Activated CD4-positive, alpha-beta T cell treated with anti-CD3 and anti-CD28 coated beads, Interleukin-10, Interleukin-2, amounts not matched to agents 100 ng/mL and 50 ng/mL, durations not matched to agents 16 hours and 8 hours (primary cell): ENCODE measurements at places on chromosomes 1 and 21.
A peak's percentile ranks its signal among the peaks of the same experiment; 100 is the strongest.

DNA sequence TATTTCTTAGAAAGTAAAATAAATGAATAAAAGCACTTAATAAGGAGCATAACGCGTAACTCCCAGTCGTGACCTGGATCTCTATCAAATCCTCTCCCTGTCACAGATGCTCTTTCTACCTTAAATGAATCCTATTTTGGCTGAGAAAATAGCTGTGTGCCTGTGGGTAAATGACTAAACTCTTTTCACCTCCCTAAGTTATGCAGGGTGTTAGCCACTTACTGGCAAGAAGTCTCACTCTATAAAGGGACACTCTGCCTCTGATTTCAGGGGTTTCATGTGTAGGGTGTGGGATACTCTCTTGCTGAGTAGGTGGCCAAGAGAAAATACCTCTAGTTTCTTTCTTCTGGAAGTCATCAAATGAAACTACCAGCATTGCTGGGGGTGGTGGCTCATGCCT, 24.3 kb upstream of the PPP1R15B start:
- no peak for DNase-seq

- DNase-seq = no peak
These were observed 58.9 kb downstream of the DDX20 start for GRCh38 chr1:111814642-111815041.

- DNase-seq = peak; percentile 15
These were observed 19.7 kb downstream of the CAMK2N1 start for GRCh38 chr1:20466273-20466672.

GRCh38 chr1:79499541-79499940, 493.0 kb upstream of the ADGRL4 start:
- DNase-seq = no peak

DNA sequence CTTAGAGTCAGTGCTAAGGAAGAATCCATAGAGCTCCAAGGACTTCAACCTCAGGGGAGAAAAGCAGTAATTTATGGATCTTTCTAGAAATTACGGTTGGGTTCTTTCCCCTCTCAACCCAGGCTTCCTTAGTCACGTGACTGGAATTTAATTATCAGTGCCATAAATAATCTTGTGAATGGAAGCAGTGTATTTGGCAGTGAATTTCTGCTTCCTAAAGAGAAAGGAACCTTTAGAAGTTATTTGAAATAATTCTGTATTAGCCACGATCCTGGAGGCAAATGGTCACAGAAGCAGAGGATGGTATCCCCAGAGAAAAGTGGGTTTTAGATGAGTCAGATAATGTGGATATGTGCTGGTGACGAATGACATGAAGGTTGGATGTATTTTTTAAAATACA, 89.6 kb downstream of the NFIA start:
- DNase-seq = no peak

DNA sequence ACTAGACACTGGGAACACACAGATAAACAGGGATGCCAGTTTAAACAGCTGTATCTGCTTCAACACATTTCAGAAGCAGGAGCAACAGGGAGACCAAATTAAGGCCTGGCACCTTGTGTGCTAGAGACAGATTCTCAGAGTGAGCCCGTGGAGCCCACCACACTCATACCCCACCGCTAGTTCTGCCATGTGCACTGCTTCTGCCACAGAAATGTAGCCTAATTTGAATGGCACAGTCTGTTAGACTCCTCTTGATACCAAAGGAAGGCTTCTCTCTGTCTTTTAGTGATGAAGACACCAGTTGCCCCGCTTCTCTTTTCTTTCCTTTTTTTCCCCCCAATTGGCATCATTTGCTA, 29.3 kb upstream of the ACP6 start:
- DNase-seq = no peak

- no peak for DNase-seq
These were observed 7.4 kb upstream of the SCYL3 start for GRCh38 chr1:169901115-169901514.

GRCh38 chr1:110239441-110240430, 29.6 kb downstream of the KCNC4 start:
- DNase-seq = no peak

- DNase-seq = no peak
These were observed 1.1 kb upstream of the CD46 start for GRCh38 chr1:207750631-207751305.

- no peak for DNase-seq
These were observed 3.6 kb downstream of the ADGRL2 start for GRCh38 chr1:81804312-81804711.

GRCh38 chr1:202067188-202067974, 55.3 kb upstream of the GPR37L1 start:
- DNase-seq = no peak

GRCh38 chr1:165815725-165816124, 11.7 kb upstream of the UCK2 start:
- no peak for DNase-seq

DNA sequence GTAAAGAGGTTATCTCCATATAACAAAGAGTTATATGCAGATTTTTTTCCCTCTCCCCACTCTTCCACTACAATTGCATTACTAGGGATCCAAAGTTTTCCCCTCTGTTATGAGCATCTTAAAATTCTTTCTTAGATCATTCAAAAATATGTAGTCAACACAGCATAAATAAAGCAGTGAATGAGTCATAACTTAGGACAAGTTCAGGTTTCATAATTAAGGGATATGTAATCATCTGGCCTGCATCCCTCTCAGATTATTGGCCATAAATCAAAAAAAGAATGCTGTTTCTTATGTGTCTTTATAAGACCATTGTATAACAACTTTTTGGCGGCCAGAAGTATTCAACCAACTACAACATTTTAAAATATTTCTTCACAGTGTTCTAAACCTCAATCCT, 1526.1 kb downstream of the KCNT2 start:
- DNase-seq = no peak

- no peak for DNase-seq
These were observed 194.2 kb upstream of the FMN2 start for GRCh38 chr1:239897458-239897857.

DNA sequence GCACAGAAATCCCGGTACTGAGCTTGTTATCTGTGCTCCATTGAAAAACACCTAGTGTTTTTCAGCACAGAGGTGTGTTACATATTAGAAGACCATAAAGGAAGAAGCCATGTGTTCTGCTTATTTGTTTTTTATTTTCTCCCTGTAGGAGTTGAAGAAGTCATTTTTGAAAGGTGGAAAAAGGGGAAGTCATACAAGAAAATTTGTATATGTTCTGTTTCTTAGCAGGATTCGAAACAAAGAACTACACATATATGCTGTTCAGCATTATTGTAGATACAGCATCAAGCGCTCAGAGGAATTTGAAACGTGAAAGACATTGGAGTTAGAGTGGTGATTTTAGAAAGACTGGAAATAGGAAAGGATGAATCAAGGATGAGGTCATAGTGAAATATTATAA, 345.3 kb upstream of the ADGRL2 start:
- no peak for DNase-seq

DNA sequence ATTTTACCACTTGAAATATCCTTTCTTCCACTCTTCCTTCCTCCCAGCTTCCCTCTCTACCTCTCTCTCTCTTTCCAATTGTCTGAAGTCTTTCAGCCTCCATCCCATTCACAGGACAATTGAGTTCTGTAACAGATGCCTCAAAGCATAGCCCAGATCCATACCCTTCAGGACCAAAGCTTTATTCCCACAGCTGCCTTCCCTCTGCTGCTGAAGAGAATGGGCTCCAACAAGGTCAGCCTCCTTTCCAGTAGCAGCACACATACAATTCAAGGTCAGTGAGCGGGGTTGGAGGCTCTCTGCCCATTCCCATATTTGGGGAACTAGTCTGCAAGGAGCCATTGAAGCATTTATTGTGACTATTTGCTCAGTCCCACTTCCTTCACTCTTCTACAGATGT, 179.9 kb downstream of the DPYD start:
- no peak for DNase-seq

GRCh38 chr1:171785766-171786165, 4.3 kb downstream of the METTL13 start:
- no peak for DNase-seq

DNA sequence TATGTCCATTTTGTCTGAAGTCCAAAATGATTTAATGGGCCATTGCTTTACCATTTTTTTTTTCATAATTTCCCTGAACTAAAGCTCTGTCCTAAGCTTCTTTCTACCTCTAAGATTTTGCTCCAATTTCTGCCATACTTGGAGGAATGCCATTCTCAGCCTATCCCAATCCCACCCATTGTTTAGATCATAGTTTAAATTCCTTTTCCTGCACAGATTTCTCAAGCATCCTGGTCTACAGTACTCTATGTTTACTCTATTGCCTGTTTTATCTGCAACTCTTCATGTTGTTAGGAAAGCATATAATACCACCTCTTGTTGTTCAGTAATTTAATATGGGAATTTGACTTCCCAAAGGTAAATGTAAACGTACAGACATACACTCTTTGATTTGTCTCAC, 30.8 kb downstream of the ADAMTS1 start:
- DNase-seq = no peak

GRCh38 chr1:32001863-32002262, 11.8 kb upstream of the KHDRBS1 start:
- no peak for DNase-seq

GRCh38 chr1:202806845-202807450, 1.3 kb downstream of the KDM5B start:
- peak; percentile 47 for DNase-seq

GRCh38 chr21:34260277-34261008, 103.4 kb upstream of the KCNE2 start:
- no peak for DNase-seq

DNA sequence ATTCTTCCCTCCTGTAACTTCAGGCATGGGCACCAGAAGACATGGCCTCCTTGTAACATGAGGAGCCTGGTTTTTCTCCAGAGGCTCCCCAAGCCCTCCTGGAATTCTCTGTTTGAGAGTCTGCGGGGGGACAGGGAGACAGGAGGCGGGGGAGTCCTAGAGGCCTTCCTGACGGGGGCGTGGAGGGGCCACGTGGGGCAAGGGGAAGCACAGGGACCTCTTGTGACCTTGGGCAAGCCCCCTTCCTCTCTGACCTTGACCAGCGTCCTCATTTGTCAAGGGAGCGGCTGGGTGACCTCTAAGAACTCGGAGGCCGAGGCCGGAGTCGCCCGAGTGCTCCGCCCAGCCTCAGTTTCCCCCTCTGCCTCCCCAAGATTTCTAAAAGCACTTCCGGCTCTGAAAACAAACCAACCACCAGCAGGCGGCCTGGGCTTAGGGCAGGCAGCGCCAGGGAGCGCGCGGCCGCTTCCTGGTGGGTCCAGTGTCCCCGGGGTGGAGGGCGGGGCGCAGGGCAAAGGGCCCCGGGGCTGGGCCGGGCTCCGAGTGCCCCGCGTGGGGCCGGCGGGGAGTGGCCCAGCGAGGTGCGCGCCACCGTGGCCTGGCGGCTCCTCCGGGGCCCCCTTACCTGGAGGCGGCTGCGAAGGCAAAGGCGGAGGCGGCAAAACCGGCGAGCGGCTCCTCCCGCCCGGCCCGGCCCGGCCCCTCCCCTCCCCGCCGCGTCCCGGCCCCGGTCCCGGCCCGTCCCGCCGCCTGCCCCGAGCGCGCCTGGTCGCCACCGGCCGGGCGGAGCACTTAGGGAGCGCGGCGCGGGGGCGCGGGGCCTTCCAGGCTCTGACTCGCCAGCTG, at the start of gene TMCO4:
TMCO4 (minus strand) TSS at position 687 of the 846 bp plus-strand sequence. CDS start 19,158 bp downstream, outside the sequence.
- peak; percentile 70 for DNase-seq

DNA sequence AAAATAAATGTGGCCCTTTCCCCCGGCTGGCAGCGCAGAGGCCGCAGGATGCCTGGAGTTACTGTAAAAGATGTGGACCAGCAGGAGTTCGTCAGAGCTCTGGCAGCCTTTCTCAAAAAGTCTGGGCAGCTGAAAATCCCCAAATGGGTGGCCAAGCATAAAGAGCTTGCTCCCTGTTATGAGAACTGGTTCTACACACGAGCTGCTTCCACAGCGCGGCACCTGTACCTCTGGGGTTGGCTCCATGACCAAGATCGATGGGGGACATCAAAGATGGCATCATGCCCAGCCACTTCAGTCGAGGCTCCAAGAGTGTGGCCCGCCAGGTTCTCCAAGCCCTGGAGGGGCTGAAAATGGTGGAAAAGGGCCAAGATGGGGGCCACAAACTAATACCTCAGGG, 95.9 kb downstream of the LRIG2 start:
- DNase-seq = no peak

GRCh38 chr21:25938658-25939395, 204.1 kb downstream of the GABPA start:
- DNase-seq = no peak

GRCh38 chr1:54353959-54354358, 52.2 kb downstream of the SSBP3 start:
- no peak for DNase-seq

- DNase-seq = peak; percentile 32
These were observed 20.0 kb upstream of the BCAR3 start for GRCh38 chr1:93701629-93702028.

DNA sequence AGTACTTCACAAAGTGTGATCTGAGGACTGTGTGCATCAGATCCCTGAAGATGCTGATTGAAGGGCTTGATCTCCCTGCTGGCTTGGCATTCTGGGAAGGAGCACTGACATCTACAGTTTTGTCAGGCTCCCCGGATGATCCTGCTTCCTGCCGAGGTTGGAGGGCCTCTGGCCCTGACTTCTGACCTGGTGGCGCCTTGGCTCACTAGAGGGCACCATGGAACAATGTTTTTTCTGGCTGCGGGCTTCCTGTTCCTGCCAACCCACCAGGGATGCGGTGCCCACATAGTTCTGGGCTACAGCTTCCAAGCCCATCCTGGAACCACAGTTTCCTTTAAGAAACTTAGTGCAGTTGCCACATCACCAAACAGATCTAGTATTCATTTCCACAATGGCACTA, 38.8 kb upstream of the RASAL2 start:
- no peak for DNase-seq

GRCh38 chr1:210932104-210932503, 201.8 kb downstream of the KCNH1 start:
- no peak for DNase-seq

GRCh38 chr1:13543451-13544220, 29.8 kb upstream of the LRRC38 start:
- no peak for DNase-seq

DNA sequence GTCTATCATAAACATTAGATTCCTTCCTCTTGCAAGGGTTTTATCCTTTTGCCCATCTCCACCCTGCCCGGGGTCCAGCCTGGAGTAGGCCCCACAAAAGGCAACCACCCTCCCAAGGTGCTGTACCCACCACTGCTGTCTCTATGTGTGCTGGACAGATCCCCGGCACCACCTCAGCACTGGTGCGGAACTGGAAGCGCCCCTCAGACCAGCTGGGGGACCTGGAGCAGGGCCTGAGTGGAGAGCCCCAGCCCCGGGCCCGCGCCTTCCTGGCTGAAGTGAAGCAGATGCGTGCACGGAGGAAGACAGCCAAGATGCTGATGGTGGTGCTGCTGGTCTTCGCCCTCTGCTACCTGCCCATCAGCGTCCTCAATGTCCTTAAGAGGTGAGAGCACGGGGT, 5.9 kb downstream of the HCRTR1 start:
- no peak for DNase-seq

- DNase-seq = no peak
These were observed 3.5 kb upstream of the BSND start for GRCh38 chr1:54995013-54995760.

DNA sequence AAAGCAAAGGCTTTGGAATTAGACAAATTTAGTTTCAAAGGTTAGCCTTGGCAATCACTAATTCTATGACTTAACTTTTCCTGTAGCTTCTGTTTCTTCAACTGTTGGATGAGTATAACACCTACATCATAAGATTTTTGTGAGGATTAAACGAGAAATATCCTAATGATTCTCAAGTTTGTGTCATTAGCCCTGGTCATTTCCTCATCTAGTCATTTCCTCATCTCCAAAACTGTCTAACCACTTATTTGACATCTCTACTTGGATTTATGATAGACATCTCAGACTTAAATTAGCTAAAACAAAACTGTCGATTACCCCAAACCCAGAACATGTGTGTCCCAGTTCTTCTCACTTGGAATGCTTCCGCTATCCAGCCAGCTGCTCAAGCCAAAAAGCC, 80.2 kb upstream of the CHODL start:
- DNase-seq = no peak
